ENCODE measurements at places on chromosomes 6 and 20.
A peak's percentile ranks its signal among the peaks of the same experiment; 100 is the strongest.

DNA sequence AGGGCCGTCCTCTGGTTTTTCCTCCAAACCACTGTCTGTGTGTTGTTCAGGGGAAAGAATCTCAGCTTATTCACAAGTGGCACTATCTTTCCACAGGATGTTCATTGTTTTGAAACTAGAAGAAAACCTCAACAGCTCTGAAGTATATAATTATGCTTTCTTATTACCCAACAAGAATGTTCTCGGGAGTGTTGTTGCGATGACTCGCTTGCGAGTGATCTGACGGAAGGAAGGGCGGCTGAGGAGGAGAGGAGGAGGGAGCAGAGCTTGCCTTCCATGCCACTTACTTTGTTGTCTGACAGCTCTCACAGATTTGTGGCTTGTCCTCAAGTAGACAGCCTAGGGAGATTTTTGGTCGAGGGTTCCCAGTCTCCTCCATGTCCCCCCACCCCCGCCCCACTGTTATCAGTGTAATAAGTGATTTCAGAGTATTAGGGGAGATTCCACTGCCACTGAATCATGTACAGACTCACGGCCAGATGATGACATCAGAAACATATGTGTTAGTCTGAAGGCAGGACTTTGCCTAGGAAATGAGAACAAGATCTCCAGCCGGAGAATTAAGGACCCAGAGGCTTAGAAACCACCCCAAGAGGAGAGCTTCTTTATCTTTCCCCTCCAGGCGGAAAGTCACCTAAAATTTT, 80.7 kb upstream of the CCN6 start:
- no peak for DNase-seq

GRCh38 chr6:36187446-36187845, 9.1 kb upstream of the BRPF3 start:
- no peak for DNase-seq

- DNase-seq, result no peak
These were observed 42.6 kb upstream of the SPDEF start for GRCh38 chr6:34598712-34599111.

GRCh38 chr20:34874094-34874654, 1.5 kb upstream of the GGT7 start:
- DNase-seq, result peak; percentile 9

DNA sequence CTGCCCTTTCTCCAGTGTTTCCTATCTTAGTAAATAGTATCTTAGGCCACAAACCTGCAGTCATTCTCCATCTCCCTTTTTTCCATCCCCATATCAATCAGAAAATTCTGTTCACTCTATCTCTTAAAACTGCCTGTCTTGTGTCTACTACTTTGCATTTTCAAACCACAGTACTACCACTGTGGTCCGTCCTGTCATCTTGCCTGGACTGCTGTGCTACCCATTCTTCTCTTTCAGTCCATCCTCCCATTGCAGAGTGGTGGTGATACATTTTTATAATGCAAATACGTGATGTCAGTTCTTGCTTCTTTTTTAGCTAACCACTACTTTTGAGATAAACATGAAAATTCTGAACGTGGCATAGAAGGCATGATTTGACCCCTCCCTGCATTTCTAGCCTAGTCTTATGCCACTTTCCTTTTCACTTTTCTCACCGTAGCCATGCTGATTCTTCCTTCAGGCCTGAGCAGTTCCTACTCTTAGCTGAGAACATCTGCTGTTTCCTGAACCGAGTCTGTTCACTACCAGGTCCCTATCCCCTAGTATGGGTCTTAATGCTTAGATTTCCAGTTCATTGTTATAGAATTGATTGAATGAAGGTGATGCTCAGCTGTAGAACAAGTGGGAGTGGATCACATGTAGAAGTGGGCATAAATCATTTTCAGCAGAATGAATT, 13.8 kb downstream of the TBPL1 start:
- DNase-seq, result no peak

GRCh38 chr6:18262702-18263417, 1.5 kb downstream of the DEK start:
- DNase-seq, result no peak

GRCh38 chr6:55994531-55994930, 119.1 kb upstream of the BMP5 start:
- DNase-seq, result no peak

DNA sequence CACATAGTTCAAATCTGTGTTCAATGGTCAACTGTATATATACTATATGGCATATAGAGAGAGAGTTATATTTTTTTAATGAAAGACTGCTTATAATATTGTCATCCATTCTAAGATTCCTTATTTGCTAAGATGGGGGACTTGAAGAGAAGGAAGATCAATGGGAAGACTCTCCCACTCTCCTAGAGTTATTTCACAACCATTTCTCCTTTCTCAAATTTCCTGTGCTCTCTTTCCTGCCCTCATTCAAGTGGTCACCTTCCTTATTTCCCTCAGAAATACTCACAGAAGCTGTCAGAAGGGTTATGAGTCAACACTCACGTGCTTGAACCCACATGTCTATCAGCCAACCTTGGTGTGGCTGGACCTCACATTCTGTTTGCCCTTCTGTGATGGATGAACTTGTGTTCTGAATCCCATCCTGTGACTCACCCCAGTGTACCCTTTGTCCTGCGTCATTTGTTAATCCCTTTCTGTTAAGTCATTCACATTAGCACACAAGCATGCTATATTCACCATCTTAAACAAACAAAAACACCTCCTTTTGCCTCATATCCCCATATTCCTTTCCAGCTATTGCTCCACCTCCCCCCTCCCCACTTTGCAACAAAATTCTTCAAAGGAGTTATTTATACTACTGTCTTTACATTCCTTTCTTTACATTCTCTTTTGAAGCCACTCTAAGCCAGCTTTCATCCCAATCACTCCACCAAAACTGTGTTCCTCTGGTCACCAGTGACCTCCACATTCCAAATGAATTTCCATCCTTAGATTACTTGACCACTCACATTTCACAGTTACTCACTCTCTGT, 279.3 kb upstream of the TCF21 start:
- DNase-seq, result no peak

DNA sequence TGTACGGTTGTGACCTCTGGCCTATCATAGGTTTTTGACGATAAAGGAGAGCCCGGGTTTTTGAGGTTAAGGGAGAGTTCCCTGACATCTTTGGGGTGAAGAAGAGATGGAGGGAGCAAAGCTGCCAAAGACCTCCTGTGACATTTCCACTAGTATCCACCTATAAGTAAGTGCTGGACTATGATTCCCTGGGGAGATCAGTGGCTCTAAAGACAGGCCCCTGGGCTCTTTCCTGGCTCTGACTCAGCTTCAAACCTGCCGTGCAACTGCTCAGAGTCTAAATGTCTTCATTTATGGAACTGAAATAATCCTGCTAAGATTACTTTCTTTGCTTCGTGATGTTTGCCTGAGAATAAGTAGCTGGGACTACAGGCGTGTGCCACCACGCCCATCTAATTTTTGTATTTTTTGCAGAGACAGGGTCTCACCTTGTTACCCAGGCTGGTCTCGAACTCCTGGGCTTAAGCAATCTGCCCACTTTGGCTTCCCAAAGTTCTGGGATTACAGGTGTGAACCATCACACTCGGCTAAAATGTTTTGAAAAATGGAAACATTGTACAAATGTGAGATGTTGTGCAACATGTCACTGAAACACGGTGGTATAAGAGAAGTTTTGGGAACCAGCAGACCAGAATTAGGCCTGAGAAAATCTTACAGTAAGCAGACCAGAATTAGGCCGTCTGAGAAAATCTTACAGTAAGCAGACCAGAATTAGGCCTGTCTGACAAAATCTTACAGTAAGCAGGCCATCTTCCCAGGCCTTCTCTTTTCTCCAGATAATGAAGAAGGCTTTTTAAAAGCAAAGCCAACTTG, 1.1 kb upstream of the PAQR8 start:
- DNase-seq, result no peak

- no peak for DNase-seq
These were observed 54.7 kb upstream of the PDE7B start for GRCh38 chr6:135796643-135797305.

GRCh38 chr6:105492706-105493673, 90.1 kb upstream of the PREP start:
- DNase-seq, result no peak

DNA sequence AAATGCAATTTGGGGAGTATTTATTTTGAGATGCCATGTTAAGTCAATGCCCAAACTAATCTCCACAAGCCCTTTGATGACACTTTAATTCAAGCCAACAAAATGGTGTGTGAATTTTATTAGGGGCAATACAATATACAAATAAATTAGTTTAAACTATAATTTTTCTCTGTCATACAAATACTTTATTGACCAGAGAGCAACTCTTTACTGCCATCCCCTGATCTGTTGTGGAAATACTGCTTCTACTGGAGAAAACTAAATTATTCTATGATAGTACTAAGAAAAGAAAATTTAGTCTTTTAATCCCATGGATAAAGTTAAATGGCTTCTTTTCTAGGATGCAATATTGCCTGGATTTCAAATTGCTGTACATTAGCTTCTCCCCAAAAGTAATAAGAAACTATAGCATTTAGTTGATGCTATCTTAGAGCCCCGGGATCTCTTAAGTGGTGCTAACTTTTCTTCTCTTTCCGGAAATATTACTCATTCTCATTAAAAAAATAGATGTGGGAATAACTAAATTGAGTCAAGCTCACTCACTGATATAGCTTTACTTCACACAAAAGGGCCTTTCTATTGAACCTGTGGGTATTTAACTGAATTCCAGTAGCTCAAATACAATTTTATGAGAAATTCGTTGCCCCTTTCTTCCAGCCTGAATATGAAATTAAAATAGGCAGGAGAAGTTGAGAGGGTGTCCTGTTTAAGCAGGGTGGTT, 49.2 kb downstream of the SMPDL3A start:
- DNase-seq, result no peak

GRCh38 chr6:13810688-13811446, 3.5 kb downstream of the MCUR1 start:
- DNase-seq, result no peak

DNA sequence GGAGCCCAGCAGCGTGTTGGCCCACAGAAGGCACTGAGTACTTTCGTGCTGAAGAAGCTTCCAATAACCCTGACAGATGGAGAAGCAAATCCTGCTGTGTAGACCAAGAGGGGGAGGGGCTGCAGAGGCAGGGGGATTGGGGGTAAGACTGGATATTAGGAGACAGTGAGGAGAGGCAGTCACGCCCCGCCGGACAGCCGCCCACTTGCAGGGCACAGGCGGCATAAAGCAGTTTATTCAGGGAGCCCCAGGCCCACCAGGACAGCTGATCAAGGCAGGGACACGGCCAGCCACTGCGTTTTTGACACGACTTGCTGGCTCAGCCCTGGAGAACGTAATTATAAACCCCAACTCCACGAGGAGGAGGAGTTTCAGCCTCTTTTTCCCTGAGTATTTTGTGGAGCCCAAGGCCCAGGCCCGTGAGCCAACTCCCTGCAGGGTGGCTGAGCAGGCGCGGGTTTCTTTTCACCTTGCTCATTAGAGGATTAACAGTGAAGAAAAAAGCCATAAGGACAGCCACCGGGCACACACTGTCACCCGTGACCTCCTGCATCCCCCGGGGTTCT, 177.9 kb downstream of the TFAP2C start:
- no peak for DNase-seq

- no peak for DNase-seq
These were observed 200.1 kb downstream of the CLIC5 start for GRCh38 chr6:45815466-45816125.

DNA sequence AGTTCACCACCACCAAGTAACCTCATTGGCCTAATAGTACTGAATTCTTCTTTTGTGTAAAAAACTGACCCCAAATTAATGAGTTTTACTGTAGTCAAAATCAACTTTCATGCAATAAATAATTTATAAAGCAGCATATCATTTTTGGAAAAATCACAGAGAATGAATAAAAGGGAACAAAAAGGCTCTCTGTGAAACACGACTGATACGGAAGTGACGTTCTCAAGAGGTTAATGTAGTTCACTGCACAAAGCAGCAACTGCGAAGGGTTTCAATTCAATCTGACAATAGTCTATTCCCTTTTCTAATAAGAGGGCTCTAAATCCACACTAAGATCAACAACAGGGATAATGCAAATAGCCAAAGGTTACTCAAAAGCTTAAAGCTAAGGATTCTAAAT, 70.3 kb downstream of the PREP start:
- no peak for DNase-seq

DNA sequence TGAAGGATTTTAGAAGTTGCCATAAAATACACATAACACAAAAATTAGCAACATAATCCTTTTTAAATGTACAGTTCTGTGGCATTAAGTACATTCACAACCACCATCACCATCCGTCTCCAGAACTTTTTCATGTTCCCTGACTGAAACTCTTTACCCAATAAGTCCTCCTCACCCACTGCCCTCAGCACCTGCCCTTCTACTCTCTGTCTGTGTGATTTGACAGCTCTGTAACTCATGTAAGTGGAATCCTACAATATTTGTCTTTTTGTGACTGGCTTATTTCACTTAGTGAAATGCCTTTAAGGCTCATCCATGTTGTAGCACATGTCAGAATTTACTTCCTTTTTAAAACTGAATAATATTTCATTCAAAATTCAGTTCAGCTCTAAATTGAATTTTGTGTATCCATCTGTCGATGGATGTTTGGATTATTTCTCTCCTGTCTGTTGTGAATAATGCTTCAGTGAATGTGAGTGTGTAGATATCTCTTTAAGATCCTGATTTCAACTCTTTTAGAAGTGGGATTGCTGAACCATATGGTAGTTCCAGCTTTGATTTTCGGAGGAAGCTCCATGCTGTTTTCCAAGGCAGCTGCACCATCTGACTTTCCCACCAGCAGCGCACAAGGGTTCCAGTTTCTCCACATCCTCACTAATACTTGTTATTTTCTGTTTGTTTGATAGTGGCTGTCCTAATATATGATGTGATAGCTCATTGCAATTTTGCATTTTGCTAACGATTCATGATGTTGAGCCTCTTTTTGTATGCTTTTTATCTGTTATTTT, 4.2 kb downstream of the ENTPD6 start:
- DNase-seq, result no peak

- DNase-seq, result no peak
These were observed 20.6 kb downstream of the SMPDL3A start for GRCh38 chr6:122809691-122810090.

DNA sequence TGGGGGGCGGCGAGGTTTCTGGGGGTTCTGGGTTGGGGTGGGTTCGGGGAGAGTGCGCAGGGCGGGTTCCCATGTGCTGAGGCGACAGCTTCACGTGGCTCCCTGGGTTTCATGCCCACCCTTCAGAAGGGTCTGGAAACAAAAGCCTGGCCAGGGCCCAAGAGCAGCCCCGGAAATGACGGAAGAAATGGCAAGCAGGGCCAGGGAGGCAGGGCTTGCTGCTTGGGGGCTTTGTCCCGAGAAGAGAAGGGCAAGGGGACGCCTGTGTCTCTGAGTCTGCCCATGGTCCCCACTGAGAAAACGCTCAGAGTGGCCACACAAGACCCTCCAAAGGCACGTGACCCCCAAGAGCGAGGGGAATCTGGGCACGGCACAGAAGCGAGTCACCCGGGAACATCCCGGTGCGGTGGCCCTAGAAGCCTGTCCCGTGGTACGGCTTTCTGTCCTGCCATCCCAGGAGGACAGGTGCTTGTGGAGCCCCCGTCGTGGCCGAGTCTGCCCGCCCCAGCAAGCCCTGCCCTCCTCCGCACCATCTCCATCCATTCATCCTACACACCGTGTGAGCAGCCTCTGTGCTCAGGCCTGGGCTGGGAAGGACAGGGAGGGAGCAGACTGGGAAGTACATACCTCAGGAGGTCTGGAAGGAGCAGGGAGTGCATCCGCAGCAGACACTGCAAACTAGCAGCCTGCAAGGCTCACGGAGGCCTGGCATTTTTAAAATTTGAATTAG, 9.0 kb downstream of the NPEPL1 start:
- no peak for DNase-seq

- no peak for DNase-seq
These were observed 22.2 kb downstream of the RNASET2 start for GRCh38 chr6:166934174-166934573.
